ENCODE measurements at places on chromosomes 11 and 22.

DNA sequence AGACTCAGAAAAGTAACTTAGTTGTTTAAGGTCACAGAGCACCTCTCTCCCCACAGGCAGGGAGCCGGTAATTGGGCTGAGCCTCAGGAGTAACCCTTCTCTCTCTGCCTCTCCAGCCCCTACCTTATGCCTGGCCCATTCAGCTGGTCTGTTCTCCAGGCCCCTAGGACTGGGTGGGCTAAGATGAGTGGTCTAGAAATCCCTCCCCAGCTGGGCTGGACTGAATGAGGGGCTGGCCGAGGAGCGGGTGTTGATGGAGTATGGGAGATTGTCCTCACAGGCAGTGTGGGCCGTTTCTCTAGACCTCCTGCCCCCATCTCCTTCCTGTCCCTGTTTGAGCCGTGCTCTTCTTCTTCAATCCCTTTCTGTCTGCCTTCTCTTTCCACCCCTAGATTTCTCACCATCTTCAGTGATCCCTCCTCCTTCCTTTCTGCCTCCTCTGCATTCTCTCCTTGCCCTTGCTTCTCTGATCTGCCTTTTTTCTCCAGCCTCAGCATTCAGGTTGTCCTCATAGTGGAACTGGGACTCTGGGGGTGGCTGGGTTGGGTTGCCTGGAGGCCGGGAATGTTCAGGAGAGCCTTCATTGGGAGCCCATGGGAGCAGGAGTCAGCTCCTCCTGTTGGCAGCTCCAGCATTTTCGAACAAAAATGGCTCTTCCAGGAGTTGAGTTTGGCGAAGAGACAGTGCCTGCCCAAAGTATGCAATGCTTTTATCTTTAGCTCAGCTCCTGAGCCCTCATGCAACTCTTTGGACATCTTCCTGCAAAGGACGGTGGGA is 7.6 kb downstream of the ST3GAL4 start:
- DNase-seq, result no peak

- DNase-seq, result no peak
These were observed 7.2 kb upstream of the CYTH4 start for GRCh38 chr22:37275134-37275533.

DNA sequence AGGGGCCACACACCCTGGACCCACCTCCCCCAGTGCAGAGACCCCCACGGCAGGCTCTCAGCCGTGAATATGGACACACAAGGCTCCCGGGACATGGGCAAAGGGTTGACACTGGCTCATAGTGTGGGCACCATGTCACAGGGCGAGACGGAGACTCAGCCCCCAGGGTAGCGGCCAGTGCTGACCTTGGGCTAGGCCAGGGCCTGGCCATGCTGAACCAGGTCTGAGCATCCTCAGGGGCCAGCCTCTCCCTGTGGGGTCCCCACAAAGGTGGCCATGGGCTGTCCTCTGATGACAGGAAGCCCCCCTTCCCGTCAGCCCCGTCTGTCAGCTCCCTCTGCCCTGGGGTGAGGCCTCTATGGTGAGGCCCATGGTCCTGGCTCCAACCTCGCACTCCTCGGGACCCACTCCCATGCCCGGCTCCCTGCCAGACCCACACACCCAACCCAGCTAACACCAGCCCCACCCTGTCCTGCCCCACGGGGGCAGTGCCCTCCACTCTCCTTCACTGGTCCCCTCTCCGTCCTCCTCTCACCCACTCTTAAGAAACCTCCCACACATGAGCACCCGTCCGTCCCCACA is 19.0 kb upstream of the PRODH start:
- DNase-seq, result no peak

DNA sequence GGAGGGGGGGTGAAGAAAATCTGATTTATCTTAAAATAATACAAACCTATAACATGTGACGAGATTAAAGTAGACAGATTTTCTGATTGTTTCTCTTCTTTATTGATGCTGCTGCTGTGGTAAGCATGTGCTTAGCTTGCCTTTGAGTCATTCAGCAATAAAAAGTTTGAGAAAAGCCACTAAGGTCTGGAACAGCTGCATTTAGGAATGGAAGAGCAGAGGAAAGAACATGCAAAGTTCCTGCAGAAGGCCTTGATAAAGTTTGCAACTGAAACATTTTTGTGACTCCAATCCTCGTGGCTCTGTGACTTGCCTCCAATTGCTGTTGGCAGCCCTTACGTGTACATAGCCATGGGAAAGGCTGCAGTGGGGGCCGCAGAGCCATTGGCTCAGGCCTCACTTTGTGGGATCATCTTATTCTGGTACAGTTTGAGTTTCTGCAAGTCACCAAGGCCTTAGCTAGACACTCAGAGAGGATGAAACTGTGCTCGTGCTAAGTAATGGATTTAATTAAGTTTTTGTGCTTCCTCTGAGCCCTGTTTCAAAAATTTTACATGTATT is 370.2 kb downstream of the AASDHPPT start:
- DNase-seq, result no peak

DNA sequence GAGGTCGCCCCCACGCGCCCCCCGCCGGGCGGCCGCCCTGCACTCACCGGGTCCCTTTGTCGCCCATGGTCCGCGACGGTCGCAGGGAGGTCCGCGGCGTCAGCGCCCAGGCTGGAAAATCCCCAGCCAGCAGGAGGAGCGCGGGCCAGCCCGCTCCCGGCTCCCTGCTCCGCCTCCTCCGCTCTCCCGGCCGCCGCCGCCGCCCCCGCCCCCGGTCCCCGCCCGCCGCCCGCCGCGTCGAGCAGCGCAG is at the start of gene ARRB1:
Gene ARRB1, minus strand, starts transcription at position 121 of the 250 bp plus-strand sequence. Its CDS starts 54 bp downstream, at position 67.
- DNase-seq, result no peak

- DNase-seq, result no peak
These were observed 4.3 kb downstream of the SLC43A3 start for GRCh38 chr11:57422669-57423068.

DNA sequence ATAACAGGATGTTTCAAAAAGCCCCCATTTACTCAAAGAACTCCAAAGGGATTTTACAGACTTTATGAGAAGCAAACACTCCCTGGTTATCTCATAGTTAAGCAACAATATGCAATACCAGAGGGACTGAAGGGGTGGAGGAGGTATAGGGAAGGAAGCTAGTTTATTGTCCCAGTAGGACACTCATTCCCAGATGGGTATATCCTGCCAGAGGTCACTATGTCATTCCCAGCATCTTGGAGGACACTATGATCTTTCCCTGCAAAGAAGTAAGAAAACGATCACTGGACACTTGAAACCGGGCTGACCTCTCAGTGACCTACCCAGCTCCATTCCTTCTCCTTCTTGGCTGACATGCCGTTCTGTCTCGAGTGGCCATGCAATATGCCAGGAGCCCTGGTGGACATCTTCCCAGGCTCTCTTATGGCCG is 114.5 kb downstream of the NAT10 start:
- DNase-seq, result no peak

DNA sequence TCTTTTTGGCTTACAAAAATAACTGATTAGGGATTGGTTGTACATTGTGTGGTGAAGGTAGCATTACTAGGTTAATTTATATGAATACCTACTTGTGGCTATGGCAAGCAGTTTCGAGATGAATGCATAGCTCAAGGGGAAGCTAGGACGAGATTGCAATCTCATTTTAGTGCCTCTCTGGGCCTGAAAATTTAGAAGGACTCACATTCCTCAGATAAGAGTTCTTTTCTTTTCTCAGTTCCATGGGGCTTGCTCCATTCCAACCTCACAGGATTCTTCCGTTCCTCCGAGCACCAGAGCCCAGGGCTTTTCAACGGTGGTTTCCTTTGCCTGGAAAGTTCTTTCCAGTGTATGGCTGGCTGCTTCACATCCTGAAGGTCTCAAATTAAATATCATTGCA is 82.1 kb downstream of the CECR2 start:
- DNase-seq, result no peak

- no peak for DNase-seq
These were observed 17.3 kb upstream of the RAPSN start for GRCh38 chr11:47466201-47466600.

GRCh38 chr22:49956914-49957825 is 3.4 kb upstream of the PIM3 start:
- DNase-seq, result no peak

DNA sequence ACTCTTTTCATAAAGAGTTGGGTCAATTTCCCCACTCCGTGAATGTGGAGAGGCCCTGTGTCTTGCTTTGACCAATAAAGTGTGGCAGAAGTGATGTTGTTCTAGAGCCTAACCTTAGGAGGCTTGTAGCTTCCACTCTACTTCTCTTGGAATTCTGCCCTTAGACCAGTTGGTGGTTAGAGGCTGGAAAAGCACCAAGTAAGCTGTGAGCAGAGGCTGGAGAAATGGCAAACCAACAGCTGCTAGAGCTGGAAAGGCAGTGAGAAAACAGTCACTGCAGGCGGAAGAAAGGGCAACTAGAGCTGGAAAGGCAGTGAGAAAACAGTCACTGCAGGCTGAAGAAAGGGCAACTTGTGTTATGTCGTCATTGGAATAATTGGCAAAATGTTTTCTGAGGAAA is 29.8 kb upstream of the MSANTD2 start:
- no peak for DNase-seq

- DNase-seq, result peak; percentile 60
These were observed 42.1 kb upstream of the CRTAM start for GRCh38 chr11:122796128-122796717.

DNA sequence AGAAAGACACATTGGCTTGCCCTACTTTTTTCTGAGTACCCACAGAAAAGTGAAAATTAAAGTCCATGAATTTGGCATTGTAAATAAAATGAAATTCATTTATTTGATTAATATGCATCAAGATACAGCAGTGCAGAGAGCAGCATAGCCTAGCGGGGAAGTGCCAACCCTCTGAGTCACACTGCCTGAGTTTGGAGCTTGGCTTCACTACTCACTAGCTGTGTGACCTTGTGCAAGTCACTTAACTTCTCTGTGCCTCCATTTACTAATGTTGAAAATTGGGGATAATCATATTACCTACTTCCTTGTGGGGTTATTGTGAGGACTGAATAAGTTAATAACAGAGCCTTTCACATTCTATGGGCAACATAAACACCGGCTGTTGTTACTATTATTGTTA is 111.5 kb upstream of the CSNK2A3 start:
- DNase-seq, result no peak

DNA sequence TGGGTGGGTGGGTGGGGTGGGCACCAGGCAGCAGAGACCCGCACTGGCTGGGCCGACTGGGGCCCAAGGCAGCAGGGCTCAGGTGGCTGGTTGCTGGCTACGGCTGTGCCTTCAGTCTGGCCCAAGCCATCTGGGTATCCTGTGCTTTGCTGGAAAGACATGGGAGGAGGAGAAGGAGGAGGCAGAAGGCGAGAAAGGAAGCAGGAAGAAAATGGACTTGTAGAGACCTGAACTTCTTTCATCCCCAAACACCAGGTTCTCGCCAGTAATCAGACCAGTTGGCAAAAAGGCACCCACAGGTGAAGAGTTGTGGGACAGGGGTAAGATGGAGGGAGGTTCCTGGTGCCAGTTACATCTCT is 78.8 kb downstream of the IGLL1 start:
- DNase-seq, result no peak

DNA sequence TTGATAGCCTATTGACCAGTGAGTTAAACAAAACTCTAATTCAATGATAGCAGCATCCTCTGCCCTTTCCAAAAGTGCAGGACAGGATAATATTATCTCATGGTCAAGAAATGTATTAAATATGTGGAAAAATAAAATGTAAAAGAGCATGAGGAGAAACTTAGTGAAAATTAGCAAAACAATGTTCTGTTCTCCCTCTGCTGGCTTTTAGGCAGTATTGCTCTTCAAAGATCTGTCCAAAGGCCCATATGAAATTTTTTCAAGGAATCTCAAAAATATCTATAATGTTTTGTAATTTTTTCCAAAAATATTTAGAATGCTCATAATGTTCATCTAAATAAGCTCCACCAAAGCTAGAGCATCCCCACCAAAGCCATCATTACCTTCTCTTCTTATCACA is 8.3 kb upstream of the ARL14EP start:
- DNase-seq, result no peak

GRCh38 chr11:17786824-17787525 is 52.4 kb downstream of the KCNC1 start:
- DNase-seq, result no peak

DNA sequence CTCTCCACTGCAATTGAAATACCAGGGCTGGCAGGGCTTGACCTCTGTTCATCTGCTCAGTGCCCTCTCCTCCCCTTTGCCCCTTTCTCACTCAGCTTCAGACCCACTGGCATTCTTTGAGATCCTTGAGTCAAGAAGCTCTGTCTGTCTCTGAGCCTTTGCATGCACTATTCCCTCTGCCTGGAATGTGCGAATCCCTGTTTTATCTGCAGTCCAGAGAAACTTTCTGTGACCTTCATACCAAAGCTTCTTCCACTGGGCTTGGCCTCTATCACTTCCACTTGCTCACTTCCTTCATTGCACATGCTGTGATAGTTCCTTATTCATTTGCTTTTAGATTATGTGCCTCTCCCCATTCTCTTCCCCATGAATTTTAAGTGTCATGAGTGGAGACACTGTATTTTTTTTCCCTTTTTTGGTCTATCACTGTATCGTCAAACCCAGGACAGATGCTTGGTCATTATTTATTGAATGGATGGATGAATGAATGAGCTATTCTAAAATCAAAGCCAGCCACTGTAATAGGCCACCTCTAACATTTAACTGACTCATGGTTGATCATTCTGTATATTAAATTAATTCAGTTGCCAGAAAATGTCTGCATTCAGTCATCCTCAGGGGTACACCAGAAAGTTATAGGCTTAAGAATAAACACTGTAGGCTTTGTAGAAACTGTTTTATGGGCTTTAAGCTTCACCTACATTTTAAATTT is 88.7 kb upstream of the TIMP3 start:
- no peak for DNase-seq

- DNase-seq, result no peak
These were observed 14.9 kb upstream of the ISX start for GRCh38 chr22:35051013-35051535.

- DNase-seq, result no peak
These were observed 49.5 kb downstream of the IGF2 start for GRCh38 chr11:2089536-2090165.

DNA sequence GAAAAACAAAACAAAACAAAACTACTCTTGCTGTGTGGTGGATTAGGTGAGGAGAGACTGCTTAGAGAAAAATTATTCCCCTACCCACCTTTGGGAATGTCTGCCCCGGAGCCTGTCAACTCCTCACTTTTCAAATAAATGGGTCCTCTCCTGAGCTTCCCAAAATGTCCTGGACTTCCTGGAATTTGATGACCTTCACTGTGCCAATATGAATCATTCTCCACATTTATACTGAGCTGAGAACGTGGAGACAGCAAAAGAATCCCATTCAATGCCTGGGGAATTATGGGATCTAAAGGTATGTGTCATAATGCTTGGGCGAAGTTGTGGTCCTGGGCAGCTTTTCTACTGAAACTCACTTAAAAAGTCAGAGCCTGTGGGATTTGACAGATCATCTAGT is 136.8 kb downstream of the KIF18A start:
- DNase-seq, result no peak

- no peak for DNase-seq
These were observed 697.1 kb upstream of the FAT3 start for GRCh38 chr11:91527380-91528030.
